Stimulated activated CD8-positive, alpha-beta memory T cell treated with anti-CD3 and anti-CD28 coated beads, Interleukin-4, amount 100 ng/mL, for 24 hours (primary cell): ENCODE measurements at places on chromosomes 3 and 15.

GRCh38 chr3:55241098-55241497, 246.0 kb downstream of the WNT5A start:
- no peak for DNase-seq

DNA sequence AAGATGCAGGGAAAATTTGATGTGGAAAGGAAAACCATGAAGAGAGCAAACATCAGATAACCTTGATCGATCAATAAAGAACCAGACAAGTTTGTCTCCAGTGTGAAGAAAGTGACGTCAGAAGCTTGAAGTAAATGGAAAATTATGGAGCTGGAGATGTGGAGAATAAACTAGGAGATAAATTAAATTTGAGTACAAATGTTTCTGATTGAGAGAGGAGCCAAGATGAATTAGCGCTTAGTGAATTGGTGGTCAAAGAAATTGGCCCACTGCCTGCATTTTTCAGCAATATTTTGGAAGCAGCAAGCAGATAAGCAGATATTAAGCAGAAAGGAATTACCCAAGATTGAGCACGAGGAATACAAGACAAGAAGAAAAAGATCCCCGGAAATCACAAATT, 567.3 kb upstream of the ZNF385D start:
- DNase-seq: no peak

DNA sequence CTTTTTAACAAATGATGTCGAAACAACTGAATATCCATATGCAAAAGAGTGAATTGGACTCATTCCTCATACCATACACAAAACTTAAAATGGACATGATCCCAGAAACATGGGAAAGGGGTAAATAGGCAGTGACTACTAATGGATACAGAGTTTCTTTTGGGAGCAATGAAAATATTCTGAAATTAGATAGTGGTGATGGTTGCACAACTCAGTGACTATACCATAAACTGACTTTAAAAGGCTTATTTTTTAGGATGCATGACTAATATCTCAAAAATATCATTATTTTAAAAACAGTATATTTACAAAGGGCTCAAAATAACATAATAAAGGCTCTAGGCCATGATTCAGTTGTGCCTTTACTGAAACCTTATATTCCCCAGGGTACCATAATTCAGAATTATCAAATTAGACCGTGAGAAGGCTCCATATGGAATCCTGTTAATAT, 16.3 kb upstream of the ATP13A3 start:
- DNase-seq: no peak

DNA sequence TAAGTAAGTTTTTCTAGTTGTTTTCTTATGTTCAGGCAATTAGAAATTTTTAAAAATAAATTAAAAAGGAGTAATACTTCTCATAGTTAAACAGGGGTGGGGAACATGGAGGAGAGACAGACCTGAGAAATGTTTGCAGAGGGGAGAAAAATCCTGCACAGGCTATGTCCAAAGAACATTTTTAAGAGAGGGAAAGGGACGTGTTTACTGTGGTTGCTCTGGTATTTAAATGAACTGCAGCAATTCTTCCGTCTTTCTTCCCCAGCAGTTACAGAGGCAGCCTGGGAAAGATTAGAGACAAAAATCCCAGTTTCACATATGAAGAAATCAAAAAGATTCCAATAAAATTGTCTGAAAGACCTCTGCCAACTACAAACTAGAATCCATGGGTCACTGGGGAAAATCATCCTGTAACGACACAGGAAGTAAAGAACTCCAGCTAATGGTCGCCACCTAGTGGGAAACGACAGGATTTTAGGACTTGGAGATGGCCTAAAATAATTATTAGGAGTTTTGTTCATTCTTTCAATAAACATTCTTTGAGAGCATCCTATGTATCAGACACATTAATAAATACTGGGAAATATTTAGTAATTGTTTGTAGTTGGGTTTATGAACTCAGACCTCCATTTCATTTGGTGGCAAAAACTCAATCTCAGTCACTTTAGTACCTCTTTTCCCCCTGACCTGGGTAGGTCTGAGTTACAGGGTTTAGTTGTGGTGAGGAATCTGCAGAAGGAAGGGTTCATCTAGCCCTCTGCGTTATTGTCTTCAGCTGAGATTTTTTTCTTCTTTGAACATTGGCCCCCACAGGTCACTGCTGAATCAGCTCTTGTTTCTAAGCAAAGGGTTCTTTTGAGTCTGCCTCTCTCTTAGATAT, 69.9 kb upstream of the GOLIM4 start:
- peak; percentile 7 for DNase-seq

DNA sequence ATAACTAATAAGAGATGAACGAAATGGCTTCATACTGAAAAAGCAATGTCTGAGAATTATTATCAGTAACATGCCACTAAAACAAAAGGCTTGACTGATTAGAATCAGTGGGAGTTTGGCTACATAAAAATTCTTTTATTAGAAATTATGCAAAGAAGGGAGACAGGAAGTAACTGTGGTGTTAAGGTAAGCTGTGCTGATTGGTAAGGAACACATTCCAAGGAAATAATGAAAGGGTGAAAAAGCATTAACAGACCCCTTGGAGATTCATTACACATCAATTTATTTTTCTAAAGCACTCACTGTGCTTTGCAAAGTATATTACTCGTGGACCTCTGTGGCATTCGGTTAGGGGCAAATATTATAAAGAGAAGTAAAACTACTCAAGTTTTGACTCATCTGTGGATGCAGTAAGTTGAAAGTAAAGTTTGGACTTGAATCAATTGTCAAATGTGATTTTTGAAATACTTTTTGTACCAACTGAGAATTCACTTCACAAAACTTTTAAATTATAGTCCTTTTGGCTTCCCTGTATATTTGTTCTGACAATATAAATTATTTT, 176.1 kb upstream of the ZPLD1 start:
- no peak for DNase-seq

GRCh38 chr3:11221818-11222415, 50.3 kb upstream of the ATG7 start:
- no peak for DNase-seq

DNA sequence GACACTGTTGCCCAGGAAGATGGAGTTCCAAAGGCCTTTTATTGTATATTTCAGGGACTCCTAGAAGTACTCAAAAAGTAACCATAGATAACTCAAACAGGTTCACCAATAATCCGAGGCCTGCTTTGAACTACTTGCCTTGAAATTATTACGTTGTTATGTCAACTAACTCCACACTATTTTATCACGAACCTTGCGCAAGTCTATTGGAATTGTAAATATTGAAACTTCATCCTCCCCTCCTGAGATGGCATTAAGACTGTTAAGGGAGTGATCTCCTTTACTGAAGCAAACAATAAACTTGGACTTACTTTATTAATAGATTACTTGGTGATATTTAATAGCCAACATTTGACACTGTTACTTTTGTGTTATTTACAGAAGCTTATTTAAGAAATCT, 199.6 kb upstream of the GADL1 start:
- DNase-seq: no peak

GRCh38 chr15:101526890-101527289, 37.4 kb upstream of the PCSK6 start:
- DNase-seq: no peak

DNA sequence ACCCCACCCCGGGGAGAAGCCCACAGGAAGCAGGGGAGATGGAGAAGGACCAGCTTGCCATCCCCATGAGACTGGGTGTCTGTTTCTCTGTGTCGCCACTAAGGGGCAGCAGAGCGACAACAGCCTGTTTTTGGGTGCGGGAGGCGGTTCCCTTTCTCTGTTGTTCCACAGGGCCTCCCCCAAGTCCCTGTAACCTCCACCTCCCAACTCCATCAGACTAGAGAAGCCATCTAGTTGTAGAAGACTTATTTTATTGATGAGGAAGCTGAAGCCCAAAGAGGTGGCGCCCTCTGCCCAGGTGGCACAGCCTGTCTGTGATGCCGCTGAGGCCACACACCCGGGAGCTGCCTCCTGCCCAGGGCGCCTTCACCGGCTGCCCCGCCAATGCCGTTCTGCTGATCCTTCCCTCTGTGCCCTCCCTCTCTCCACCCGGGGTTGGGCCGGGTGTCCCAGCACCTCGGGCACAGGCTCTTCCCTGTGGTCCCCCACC, 3.9 kb upstream of the CCDC9B start:
- peak; percentile 48 for DNase-seq

- DNase-seq: no peak
Measured at GRCh38 chr3:107956991-107957900, 133.6 kb downstream of the CD47 start.

GRCh38 chr3:174156200-174156599, 702.9 kb upstream of the NAALADL2 start:
- DNase-seq: no peak

- DNase-seq: peak; percentile 93
Measured at GRCh38 chr3:50568947-50569749, at the start of gene HEMK1. Gene HEMK1, plus strand, starts transcription at chr3:50569522. Its CDS starts 1,583 bp downstream, at chr3:50571105.

- DNase-seq: no peak
Measured at GRCh38 chr15:63759752-63760151, 74.0 kb downstream of the HERC1 start.

DNA sequence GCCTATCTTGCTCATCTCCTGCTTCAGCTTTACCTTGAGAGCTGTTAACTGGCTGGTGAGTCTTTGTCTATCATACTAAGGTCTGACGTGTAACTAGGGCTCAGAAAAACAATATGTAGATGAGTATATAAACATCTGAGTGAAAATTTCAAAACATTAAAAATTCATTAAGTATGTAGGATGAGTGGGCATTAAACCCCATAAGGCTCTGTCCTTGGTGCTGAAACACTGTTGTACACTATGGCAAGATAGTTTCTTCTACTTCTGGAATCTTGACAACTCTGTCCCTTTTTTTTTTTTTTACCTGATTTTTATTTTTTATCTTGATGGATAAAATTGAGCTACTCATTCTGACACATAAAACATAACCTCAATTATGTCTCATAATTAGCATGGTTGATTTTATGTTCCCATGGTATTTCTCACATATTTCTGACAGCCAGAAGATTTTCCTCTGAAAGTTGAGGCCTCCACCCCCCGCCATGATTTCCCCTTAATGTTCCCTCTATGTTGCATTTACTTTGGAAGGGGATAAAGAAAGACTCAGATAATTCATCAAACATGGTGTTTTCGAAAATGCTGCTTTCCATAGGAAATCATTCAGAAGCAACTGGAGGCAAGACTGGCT, 54.3 kb downstream of the DGKG start:
- no peak for DNase-seq

- peak; percentile 58 for DNase-seq
Measured at GRCh38 chr15:74396445-74397238, 29.2 kb upstream of the CYP11A1 start.

DNA sequence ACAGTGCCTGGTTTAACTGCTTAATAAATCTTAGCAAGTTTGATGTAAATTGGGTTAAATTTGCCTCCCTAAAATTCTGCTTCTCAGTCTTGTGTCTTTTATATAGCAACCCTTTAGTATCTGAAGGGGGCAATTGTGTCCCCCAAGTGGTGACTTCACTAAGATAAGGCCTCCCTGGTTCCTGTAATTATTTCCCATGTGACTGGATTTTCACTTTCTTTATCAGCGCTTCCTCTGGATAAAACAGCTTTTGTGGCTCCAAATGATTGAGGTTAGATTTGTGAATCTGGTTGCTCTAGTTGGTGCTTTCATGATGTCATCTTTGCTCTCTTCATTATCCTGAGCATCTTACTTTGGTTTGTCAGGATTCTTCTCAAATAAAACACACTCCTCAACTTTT, 334.3 kb upstream of the CTDSPL start:
- no peak for DNase-seq

DNA sequence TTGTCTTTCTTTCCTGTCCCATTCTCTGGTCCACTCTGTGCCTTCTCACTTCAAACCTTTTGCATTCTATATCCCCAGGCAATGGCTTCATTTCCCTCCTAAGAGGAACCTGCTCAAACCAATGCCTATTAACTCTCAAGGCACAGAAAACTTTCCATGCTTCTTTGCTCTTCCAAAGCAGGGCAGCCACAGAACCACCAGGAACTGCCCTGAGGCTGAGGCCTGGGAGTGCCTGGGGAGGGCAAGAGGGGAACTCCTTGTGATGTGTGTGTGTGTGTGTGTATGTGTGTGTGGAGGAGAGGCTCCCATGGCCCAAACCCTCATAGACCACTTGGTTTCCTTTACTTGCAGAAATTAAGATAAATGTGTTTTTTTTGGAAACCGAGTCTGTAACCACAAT, 14.1 kb upstream of the PGPEP1L start:
- no peak for DNase-seq

- no peak for DNase-seq
Measured at GRCh38 chr3:172140499-172141391, 101.4 kb downstream of the FNDC3B start.

DNA sequence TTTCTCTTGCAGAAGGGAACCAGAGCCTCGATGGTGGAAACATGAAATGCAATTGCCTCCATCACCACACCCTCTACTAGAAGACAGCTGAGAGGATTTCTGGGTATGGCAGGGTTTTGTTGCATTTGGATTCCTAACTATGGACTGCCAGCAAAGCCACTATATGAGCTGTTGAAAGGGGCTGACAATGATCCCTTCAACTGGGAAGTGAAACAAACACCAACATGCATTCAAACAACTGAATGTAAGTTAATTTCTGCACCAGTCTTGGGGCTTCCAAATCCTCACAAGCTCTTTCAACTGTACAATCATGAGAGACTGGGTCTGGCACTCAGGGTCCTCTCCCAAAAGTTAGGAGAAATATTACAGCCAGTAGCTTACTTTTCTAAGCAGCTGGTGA, 116.7 kb upstream of the PLCL2 start:
- DNase-seq: no peak

DNA sequence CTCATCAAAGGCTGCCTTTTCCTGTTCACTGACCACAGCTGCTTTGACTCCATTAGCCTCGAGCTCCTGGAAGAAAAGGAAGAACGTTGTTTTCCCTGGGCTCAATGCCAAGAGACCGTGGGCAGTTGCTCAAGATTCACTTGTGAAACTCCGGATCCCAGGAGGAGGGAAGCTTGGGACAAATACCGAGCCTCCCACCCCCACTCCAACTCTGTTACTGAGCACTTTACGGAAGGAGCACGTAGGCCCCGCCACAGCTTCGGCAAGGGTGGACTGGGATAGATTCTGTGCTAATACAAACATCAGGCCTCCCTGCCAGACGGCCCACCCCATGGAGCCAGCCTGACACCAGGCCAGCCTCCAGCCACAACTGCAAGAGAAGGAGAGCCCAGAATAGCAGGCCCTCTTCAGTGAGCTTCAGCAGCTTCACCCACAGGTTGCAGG, 10.8 kb upstream of the FANCD2 start:
- DNase-seq: no peak

DNA sequence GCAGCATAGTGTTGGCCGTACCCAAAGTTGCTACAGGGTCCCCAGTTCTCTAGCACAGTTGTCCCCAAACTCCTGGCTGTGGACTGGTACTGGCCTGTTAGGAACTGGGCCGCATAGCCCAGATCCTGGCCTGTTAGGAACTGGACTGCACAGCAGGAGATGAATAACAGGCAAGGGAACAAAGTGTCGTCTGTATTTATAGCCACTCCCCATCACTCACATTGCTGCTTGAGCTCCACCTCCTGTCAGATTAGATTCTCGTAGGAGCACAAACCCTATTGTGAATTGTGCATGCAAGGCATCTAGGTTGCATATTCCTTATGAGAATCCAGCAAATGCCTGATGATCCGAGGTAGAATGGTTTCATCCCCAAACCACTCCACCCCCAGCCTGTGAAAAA, 604.0 kb upstream of the LMCD1 start:
- DNase-seq: no peak

- DNase-seq: no peak
Measured at GRCh38 chr15:64456634-64457108, 3.7 kb upstream of the ZNF609 start.
